ENCODE measurements at places on chromosomes 2 and 18. TPM values are rescaled to one million over a fixed set of nuclear protein-coding genes. Genes with fewer than 3 reads are reported as not detected.

CFAP210 gene
- total RNA-seq, result not detected

NCKAP5 gene
- total RNA-seq, result 0.26 TPM

CCDC102B gene
- 1.6 TPM for total RNA-seq

CFC1 gene
- not detected for total RNA-seq

SLC5A7 gene
- total RNA-seq, result not detected

HOXD13 gene
- not detected for total RNA-seq

COLEC12 gene
- under 0.01 TPM for total RNA-seq

DSG4 gene
- under 0.01 TPM for total RNA-seq

KYNU gene
- 31.4 TPM for total RNA-seq

WNT10A gene
- total RNA-seq, result 2.4 TPM

- no peak for DNase-seq
Measured at GRCh38 chr2:173205375-173205774, 129.7 kb downstream of the MAP3K20 start.

DNA sequence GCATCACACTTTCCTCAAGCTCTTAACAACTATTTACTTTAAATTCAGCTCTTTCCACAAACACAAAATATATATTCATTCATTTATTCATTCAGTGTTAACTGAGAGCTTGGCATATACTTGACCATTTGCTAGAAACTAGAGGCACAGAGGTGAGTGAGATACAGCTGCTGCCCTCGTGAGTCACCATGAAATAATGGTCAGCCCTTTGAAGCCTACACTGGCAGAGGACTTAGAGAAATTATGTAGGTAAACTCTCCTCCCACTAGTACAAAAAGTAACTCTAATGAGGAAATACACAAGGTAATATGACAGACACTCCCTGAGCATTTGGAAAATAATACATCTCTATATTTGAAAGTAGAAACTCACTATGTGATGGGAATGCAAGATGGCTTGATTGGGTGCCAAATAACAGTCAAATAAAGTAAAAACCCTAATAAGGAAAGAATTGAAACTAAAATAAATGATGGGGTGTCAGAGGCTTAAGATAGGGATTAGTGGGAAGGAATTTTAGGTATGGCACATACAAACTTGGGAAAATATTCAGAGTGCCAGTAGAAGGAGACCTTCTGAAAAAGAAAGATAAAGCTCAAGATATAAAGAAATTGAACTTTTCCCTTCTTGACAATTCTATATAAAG is 61.1 kb downstream of the ANTXR1 start:
- DNase-seq, result peak; percentile 55

- no peak for DNase-seq
Measured at GRCh38 chr2:172924097-172924660, 151.5 kb upstream of the MAP3K20 start.

- DNase-seq, result peak; percentile 28
Measured at GRCh38 chr18:48300463-48300961, 108.7 kb downstream of the ZBTB7C start.

GRCh38 chr18:77899972-77900754 is 650.5 kb downstream of the GALR1 start:
- peak; percentile 2 for DNase-seq

GRCh38 chr18:55654986-55655385 is 67.0 kb upstream of the TCF4 start:
- no peak for DNase-seq

DNA sequence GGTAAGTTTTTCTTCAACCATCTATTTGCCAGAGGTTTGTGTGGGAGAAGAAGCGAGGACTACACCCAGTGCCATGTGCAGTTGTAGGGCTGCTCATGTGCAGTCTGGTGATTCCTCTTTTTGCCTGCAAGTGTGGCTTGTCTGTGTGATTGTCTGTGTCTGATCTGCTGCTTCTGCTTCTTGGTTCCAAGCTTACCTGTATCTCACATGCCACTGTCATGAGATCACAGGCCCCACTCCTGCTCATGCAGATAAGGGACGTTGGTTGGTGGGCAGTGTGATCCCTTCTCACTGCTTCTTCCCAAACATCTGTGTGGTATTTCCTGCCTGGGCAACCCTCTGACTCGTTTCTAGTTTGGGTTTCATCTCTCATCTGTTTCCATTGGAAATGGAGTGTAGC is 27.1 kb downstream of the RRM2 start:
- no peak for DNase-seq

DNA sequence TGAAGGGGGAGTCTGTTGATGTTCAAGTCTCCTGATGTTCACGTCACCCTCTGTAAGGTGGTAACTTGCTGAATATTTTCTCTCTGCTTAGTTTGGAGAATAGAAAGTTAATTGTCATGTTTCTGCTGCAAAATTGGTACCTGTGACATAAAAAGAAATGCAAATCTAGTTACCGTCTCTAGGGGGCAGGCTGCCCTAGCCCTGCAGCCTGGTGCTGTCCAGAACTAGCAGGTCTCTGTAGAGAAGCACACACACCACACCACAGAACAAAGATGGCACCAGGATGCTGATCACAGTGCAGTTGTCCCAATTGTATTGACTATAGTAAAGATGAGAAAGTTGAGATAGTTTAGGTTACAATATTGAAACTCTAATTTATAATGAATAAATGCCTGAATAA is 47.0 kb downstream of the SLC9A4 start:
- DNase-seq, result peak; percentile 37

DNA sequence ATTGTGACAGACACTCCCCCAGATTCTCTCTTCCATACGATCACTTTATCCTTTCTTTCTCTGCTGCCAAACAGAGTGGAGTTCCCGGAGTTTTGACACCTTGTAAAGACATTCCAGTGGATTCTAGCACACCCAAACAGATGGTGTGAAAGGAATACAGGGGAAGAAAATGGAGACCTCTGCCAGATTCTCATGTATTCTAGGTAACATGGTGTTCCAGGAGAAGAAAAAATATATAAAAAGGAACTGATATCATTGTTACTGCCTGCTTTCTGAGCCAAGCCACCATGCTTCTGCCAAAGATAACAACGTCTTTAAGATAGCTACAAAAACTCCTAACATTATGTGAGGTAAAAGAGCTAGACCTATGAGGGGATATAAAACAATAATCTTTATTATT is 136.5 kb downstream of the TXNL1 start:
- no peak for DNase-seq

- no peak for DNase-seq
Measured at GRCh38 chr2:149828520-149829210, 241.1 kb upstream of the MMADHC start.

DNA sequence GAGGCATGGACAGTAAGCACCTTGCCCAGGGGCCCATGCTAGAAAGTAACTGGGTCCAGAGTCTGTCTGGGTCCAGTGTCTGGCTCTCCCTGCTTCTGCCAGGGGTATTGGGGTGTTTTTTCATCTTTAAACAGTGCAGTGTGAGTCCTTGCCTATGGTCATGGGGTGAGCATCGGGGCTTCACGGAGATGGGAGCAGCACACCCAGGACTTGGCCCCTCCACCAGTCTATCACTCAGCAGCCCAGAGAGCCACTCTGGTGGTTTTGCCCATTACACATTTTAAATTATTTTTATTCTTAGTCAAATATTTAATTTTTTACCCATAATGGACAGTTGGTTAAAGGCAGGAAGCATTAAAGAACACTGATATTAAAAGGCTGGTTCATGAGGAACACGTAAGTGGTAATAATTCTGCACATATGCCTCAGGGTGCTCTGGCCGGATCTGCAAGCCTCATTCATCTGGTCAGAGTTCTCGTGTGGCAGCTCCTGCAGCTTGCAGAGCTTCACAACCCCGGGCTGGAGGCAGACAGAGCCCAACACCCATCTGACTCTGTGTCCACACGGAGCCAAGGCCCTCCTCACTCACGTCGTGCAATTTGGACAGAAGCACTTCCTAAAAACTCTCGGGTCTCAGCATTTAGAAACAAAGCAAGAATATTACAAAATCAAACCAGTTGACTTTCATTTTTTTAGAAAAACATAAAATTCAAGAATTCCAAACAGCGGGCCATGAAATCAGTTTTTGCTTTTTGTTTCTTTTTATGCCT is 204.1 kb downstream of the CTIF start:
- no peak for DNase-seq

DNA sequence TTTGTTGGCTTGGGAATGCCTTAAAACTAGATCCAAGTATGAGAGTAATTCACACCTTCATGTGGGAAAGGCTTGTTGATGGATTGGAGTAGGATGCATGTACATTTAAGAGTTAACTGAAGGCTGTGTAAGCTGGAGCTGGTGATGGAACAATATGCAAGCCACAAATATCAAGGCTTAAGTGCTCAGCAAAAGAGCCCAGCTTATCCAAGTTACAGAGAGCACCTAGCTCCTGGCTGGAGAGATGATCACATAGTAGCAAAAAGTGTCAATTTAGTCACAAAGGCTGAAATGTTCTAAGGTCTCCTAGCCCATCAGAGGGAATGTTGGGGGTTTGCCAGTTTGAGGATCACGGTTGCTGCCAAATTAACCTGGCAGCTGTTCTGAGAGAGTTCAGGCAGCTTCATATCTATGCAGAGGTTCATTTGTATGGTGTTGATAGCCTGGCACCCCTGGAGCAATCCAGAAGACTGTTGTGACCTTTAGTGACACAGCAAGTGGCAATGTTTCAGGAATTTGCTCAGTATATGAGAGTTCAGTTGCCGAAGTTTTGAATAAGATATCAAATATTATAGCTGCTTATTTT is 228.2 kb downstream of the DOK6 start:
- DNase-seq, result no peak

DNA sequence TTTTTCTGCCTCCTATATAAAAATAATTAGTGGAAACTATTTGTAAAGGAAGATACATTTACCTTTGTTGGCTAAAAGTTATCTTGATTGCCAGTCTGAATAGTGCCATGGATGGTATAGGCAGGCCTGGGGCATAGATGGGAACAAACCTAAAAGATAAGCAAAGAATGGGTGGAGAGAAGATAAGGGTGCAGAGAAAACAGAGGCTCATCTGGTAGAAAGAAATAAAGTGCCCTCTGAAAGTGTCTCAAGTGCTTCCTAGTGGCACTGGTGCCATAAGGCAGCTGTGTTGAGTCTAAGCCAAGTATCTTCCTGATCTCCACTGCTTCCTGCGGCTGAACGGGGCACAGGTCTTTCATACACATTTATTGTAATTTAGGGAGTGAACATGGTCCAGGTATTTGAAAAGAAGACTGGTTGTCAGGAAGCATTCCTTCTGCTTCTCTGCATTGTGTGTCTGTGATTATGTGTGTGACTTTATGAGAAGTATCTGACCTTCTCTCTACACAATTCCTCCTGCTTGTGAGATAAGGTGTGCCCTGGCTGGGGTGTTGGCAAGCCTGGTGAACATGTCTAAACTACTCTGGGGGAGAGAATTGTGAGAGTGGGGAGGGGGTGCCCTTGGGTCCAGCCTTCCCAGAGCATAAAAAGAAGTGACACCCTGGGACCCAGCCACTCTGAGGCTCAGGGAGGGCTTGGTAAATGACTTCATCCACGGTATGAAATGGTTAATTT is 280.5 kb downstream of the CAMKMT start:
- DNase-seq, result no peak

DNA sequence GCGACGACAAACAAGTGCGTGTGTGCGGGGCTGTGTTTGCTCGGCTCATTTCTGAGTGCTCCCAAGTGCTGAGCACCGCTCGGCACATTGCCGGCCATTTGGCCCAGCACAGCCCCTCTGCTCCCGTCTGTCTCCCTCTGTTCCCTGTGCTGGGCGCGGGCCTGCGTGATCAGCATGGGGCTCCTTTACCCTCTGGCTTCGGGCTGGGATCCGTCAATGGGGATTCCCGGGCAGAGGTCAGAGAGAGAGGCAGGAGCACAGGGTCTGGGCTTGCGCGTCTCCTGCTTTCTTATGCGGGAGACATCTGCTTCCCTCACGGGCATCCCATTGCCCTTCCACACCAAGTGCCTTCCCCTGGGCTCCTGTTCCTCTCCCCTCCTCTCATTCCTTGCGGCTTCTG is 234.0 kb downstream of the ACKR3 start:
- no peak for DNase-seq

DNA sequence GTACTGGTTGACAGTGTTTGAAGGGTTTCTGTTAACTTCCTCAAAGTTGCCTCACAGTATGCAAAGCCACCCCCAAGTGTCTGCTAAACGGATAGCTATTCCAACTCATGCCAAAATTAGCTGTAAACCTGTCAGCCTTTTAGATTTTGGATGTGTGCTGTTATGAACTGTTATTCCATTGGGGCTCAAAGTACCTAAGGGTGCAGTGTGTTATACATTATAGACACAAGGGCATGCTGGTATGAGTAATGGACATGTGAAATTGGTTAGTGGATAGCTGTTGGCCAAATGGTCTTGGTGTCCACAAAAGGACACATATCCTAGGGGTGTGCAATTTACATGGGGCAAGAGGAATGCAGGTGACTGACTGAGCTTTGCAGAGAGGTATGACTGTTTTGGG is 33.7 kb upstream of the CCBE1 start:
- no peak for DNase-seq

DNA sequence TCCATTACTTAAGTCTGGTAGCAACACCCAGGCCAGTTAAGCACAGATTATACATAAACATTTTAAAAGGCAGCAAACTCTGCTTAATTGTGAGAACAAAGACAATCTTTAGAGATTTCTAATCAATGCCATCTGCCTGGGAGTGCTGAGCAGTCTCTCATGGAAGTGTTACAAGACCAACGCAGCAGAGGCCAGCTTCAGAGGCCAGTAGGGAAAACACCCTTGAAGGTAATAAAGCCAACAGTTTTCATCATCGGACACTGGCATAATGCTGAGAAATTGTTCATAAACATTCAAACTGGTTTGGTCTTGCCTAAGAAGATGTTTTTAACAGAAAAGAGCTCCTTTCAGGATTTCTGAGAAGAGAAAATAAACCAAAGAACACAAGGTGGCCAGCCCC is 35.0 kb downstream of the EPB41L3 start:
- no peak for DNase-seq

DNA sequence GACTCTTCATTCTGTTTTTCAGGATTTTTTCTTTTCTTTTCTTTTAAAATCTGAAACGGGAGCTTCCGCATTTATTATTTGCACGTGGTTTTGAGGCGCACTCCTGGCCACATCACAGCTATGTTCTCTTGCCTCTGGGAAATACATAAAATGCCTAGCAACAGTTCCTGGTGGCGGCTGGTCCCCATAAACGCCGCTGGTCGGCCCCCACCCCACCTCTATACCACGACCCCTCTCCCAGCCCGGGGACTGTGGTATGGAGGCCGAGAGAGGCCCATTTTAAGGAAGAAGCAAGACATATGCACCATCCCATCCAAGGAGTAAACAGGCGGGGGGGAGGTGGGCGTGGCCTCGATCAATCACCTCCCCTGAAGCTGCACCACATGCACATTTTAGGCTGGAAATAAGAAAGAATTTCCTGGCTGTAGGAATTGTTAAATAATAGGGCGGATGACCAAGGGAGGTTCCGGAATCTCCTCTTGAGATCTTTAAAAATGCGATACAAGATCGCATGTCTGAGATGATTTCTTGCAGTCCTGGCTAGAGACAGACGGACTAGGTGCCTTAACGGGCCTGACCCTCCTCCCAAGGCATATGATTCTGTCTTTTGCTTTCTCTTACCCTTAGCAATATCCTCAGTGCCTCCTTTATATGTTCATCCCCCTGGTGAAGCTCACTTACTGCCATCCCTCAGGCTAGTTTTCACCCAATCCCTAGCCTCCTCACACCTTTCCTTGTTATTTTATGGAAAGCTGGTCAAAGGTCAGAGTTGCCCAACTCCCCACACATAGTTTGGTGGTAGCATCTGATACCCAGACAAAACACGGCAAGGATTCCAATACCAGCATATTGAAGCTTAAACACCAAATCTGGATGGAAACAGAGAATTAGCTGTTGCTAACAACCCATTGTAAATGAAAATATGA is 82.4 kb downstream of the BCL2 start:
- DNase-seq, result peak; percentile 18

Data from bronchial epithelial cell (primary cell).